ENCODE measurements at places on chromosomes 1 and 21.

DNA sequence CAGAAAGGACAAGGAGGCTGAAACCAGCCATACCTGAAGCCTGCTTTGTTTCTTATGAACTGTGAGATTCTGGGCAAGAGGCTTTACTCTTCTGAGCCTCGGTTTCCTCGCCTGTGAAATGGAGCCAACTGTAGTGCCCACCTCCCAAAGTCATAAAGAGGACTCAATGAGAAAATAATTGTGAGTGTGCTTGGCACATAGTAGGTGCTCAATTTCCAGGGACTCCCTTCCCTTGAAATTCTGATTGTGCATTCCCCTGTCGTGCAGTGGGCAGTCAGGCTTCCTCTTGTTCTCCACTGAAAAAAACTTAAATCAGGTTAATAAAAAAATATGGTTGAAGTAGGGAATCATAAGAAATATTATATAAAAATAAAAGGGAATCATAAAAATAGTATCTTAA, 37.5 kb upstream of the RUNX3 start:
- DNase-seq = no peak

- DNase-seq = no peak
These were observed 36.0 kb downstream of the CENPF start for GRCh38 chr1:214638997-214639396.

DNA sequence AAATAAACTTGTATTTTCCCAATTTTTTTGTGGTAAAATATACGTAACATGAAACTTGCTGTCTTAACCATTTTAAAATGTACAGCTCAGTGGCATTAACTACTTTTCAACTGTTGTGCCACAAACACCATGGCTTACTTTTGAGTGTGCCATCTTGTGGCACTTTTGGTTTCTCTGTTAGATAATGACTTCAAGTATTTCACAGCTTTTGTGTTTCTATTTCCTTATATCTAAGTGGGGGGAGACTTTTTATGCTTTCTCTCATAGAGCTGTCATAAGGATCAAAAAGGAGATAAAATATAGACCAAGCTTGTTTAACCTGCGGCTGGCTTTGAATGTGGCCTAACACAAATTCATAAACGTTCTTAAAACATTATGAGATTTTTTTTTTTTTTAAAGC, 44.3 kb downstream of the CDC14A start:
- DNase-seq = no peak

DNA sequence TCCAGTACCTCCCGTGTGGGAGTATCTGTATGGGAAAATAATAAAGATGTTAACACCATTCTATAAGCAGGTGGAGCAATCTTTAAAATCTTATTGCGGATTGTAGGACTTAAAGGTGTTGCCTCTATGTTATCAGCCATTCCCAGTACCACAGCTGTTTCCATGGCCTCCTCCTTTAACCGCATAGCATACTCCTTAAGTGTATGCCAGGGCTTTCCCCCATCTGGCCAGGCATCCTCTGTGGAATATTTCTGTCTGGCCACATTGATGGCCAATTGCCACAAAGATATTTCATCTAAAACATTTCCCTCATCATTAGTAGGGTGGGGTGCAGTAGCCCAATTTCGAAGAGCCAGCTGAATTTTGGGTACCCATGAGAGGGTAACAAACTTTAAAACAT, 7.3 kb upstream of the STUM start:
- no peak for DNase-seq
